ENCODE measurements at places on chromosomes 7 and 10.

GRCh38 chr7:118082506-118082905 is 101.5 kb upstream of the LSM8 start:
- no peak for DNase-seq

- peak; percentile 92 for DNase-seq
Measured at GRCh38 chr7:47520406-47520805, 61.5 kb downstream of the TNS3 start.

GRCh38 chr10:84424731-84425167 is 96.4 kb downstream of the CCSER2 start:
- peak; percentile 90 for DNase-seq

DNA sequence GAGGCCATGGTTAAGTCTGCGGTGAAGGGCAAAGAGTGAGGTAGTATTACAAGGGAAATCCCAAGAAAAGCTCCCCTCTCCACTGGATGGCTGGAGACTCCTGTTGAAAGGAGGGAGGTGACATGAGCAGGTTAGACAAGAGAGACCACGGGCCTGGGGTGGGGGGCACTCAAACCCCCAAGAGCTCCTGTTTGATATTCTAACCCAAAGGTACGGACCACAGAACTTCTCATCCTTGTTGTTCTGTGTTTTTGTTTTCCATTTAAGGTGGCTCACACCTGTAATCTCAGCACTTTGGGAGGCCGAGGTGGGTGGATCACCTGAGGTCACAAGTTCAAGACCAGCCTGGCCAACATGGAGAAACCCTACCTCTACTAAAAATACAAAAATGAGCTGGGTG is 11.6 kb downstream of the VSTM4 start:
- no peak for DNase-seq

DNA sequence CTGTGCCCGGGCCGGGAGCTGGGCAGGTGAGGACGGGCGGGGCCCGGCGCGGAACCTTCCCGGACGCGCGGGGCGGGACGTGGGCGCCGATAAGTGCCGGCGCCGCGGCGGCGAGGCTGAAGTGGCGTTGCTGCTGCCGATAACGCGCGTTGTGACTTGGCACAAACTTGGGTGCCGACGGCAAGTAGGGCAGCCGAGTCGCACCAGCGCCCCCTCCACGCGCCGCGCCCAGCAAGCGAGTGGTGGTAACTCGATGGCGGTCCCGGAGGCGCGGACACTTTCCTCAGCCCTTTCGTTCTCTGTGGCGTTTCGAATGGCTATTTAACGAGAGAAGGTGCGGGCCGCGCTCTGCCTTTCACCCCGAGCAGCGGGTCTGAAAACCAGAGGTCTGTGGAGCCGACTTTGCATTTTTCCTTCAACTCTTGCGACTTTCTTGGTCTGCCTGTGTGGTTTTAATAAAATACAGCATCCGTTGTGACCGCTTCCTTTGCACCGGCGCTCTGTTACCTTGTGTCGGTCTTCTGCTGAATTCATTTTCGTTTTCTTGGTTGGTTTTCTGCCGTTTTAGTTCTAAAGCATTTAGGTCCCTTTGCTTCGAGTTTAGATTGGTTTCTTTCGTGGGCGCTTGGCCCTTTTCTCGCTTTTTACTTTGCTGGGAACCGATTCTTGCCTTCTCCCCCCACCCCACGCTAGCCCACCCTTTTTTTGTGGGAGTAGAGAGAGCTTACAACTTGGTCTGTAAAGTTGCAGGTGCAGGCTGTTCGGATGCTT is 701 bp downstream of the STK17A start:
- DNase-seq: peak; percentile 77

GRCh38 chr7:102841290-102841689 is 71.5 kb upstream of the LRRC17 start:
- DNase-seq: no peak

GRCh38 chr7:139180700-139181311 is 50.2 kb upstream of the UBN2 start:
- no peak for DNase-seq

DNA sequence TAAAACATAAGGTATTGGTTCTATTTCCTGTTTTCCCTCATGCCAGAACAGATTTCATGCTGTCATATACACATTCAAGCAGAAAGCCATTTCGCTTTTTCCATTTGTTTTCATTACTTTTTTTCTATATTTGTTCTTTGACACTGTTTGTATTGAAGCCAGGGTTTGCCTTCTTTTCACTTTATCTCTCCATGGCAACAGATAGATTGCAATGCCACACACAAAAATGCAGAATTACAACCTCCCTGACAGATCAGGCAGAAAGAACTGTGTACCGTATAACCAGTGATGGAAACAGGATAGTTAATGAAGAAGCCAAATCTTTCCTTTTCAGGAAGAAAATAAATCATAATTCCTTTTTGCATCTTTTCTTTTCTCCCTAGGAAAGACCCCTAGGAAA is 103.0 kb upstream of the PCGF5 start:
- no peak for DNase-seq

DNA sequence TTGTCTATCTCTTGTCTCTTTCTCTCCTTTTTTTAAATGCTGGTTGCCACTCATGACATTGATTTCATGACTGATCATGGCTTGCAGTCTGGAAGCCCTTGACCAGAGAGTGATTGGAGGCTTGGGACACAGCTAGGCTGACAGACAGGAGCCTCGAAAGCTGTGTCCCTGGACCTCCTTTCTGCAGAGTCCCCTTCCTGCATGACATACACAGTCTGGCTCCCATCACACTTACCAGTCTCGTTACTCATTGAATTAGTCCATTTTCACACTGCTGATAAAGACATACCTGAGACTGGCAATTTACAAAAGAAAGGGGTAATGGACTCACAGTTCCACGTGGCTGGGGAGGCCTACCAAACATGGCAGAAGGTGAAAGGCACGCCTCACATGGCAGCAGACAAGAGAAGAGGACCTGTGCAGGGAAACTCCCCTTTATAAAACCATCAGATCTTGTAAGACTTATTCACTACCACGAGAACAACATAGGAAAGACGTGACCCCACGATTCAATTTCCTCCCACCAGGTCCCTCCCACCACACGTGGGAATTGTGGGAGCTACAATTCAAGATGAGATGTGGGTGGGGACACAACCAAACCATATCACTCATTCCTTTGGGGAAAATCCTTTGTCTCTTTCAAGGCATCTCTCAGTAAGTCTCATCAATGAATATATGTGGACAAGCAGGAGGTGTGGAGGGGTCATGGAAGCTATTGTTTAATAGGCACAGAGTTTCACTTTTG is 102.3 kb downstream of the TBXAS1 start:
- no peak for DNase-seq

DNA sequence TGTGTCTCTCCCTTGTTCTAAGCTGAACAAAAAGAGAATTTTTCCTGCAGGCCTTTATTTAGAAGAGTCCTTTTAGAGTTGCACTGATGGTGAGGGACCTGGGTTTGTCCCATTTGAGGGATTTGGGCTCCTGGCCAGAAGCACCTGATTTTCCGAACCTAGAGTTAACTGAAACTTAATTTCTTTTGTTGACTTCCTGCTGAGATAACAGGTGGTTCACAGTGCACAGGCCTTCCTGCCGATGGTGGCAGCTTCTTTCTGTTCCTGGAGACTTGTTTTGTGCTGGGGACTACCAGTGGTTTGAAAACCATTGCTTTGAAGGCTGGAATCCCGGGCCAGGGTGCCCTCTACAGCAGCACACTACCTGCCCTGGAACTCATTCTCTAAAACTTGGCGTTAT is 99.2 kb downstream of the SUGCT start:
- DNase-seq: no peak

- DNase-seq: no peak
Measured at GRCh38 chr7:82998436-82998835, 164.2 kb downstream of the PCLO start.

DNA sequence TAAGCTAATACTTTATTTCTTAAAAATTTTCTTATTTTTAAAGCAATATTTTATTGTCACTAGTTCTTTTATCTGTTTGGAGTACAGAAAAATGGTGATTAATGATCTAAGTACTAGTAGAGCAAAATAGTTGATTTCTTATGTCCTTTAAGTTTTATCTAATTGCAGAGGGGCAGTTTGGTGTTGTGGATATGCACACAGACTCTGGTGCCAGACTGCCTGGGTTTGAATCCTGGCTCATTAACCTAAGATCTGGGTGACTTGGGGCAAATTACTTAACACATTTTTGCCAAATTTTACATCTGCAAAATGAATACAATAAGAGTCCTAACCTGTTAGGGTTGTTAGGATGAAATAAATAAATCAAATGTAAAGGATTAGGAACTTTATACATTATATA is 10.7 kb upstream of the PRPS1L1 start:
- DNase-seq: no peak

DNA sequence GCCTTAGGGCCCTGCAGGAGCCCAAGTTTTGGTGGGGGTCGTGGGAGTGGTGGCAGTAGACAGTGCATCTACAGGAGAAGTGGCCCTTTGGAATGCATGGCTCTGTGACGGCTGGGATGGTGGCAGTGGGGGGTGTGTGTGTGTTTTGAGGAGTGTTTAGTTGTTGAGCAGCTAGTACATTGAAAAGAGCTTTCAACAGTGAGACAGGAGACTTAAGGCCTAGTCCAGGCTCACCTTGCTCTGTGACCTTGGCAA is 27.1 kb downstream of the ZNF775 start:
- no peak for DNase-seq
